ENCODE measurements at places on chromosomes 11 and 22. TPM values are rescaled to one million over a fixed set of nuclear protein-coding genes. Genes with fewer than 3 reads are reported as not detected.

DNA sequence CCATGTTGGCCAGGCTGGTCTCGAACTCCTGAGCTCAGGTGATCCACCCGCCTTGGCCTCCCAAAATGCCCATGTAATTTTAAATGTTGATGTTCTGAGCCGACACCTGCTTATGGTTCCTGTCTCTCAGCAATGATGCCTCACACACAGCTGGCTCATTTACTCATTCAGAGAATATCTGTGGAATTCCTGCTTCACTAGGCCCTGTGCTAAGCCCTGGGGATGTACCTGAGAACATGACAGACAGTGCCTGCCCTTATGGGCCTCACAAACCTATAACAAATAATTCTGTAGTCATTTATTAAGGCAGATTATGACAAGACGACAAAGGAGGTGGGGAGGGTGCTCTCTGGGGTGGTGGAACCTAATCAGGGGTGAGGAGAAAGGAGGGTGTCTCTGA lies 93.7 kb downstream of the PRR5L start:
- peaks cover 10% of the 10 kb centered on the region for H3K36me3 ChIP-seq
- no peaks in the 10 kb centered on the region for H3K27me3 ChIP-seq
- peak overlapping the region; percentile 26 for H3K4me3 ChIP-seq
- H3K27ac ChIP-seq: peak overlapping the region; percentile 96
- peaks cover 88% of the 10 kb centered on the region for H3K4me1 ChIP-seq
- DNase-seq: peak; percentile 63

MISFA gene
- 2.9 TPM for total RNA-seq

DNA sequence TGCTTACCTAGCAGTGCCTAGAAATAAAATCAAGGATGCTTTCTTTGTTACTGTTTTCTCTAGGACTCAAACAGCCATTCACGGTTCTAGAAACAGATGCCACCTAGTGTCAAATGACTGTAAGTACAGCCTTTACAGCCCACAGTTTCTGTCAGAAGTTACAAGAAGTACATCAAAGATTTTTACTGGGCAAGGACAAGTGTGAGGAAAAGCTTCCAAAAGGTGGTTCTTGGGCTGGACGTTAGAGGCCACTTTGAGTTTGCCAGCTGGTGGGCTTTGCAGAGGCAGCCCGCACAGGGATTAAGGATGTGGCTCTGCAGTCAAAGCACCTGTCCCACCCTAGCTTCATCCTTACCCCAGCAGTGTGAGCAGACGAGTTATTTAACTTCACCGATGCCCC lies 6.9 kb downstream of the KMT5B start:
- H3K27ac ChIP-seq: no peak overlapping the region
- H3K36me3 ChIP-seq: no peaks in the 10 kb centered on the region
- no peak for DNase-seq
- no peaks in the 10 kb centered on the region for H3K27me3 ChIP-seq

OR52N5 gene
- not detected for total RNA-seq

- H3K27ac ChIP-seq: no peak overlapping the region
- no peak overlapping the region for H3K4me3 ChIP-seq
- H3K4me1 ChIP-seq: no peaks in the 10 kb centered on the region
- no peaks in the 10 kb centered on the region for H3K36me3 ChIP-seq
- DNase-seq: no peak
These were observed 211.7 kb downstream of the NTM start for GRCh38 chr11:131582021-131582525.
